NCI-H1436 treated with DMSO at 0.1 percent for 48 hours (cell line): ENCODE measurements at places on chromosomes 2 and 18.

GRCh38 chr2:217484046-217484445, 518.7 kb downstream of the TNS1 start:
- DNase-seq, result no peak

DNA sequence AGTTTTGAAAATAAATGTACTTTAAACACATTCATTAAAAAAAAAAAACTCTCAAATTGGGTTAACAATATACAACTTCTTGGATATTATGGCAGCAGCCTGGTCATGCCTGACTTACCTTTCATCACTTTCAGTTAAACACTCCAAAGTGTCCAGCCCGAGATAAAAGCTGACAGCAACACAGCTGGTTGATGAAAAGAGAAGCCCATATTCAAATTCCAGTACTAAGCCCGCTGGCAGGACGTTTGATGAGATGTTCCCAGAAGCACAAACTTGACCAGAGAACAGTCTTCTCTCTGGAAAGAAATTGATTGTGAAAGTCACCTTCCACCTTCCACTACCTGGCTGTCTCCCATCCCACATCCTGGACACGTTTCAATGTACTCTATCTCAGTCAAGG, 586.3 kb downstream of the TDRD15 start:
- no peak for DNase-seq

- DNase-seq, result no peak
Observed at GRCh38 chr2:77578354-77578753, 56.2 kb upstream of the LRRTM4 start.

GRCh38 chr2:86615596-86615995, 8.1 kb downstream of the RNF103 start:
- DNase-seq, result no peak

DNA sequence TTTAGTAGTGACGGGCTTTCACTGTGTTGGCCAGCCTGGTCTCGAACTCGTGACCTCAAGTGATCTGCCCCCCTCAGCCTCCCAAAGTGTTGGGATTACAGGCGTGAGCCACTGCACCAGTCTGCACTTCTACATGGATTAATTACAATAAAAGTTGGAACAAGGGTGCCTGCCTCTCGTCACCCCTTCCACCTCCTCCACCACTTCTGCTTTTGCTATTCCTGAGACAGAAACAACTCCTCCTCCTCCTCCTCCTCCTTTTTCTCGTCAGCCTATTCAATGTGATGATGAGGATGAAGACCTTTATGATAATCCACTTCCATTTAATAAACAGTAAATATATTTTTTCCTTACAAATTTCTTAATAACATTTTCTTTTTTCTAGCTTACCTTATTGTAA, 35.2 kb downstream of the SRBD1 start:
- DNase-seq, result no peak

DNA sequence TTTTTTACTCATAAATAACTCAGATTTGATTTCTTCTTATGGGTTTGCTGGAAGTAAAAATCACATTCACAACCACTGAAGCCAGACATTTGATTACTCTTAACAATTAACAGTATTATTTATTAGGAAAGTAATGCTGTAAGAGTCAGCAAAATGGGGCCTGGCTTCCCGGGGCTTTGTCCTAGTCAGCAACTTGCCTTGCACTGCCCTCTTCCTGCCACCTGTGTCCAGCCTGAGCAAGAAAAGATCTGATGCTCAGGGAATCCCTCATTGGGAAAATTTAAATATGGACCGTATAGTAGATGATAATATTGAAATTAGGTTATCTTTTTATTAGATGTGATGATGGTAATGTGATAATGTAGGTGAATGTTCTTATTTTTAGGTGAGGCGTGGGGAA, 30.8 kb upstream of the ACYP2 start:
- no peak for DNase-seq

DNA sequence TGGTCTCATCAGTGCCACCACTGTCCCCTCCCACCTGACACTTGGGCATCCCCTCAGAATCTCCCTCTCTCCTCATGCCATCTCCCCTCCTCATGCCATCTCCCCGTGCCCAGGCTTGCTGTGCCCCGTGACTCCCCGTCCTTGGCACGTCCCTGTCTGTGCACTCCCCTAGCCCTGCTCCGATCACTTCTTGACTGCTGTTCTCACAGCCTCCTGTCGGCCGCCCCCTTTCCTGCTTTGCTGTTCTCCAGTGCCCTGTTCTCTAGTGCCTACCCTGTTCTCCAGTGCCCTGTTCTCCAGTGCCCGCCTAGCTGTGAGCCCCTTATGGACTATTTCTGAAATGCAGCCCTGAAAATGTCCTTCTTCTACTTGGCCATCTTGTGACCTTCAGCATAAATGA, 253.8 kb downstream of the ALPK2 start:
- DNase-seq, result no peak

- DNase-seq, result no peak
Observed at GRCh38 chr2:160175169-160176134, 24.6 kb downstream of the ITGB6 start.

DNA sequence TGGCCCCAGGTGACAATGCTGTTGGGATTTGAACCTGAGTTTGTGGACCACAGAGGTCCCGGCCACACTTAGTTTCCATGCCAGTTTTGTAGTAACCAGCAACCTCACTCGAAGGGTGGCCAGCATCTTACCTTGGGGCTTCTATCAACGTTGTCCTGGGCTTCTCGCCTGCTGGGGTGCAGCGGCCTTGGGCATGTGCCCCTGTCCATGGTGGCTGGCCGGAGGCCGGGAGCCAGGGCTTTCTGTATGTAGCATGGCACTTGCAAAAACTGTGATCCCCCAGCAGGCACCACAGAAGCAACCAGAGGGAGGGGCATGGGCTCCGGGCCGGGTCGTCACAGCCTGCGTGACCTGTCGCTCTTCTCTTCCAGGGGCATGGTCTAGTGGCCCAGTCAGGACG, 51.7 kb downstream of the ODC1 start:
- DNase-seq, result no peak

DNA sequence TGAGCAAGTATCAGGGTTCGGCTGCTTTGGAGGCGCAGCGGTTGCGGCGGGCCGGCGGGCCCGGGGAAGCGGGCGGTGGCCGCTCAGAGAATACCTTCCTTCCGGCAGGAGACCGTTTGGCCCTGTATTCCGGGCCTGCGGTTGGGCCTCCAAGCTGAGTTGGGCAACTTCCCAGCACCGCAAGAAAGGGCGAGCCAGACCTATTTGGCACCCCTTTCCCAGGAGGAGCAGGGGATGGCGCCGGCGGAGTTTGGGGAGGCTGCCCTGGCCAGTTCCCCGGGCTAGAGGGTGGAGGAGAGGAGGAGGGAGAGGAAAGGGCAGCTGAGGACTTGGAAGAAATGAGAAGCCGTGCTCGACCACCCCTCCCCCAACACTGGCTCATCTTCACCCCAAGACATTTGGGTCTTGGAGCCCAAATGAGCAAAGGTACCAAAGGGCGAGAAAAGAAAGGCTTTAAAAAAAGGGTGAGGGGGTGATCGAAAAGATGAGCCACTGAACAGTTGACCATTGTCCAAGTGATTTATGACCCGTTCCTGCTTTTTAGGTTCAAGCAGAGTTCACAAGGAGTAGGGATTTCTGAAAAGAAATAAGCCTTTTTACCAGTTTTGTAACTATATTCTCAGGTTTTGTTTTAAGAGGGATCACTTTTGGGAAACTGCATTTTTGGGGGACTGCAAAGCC, 8.4 kb downstream of the HOXD3 start:
- DNase-seq, result no peak

DNA sequence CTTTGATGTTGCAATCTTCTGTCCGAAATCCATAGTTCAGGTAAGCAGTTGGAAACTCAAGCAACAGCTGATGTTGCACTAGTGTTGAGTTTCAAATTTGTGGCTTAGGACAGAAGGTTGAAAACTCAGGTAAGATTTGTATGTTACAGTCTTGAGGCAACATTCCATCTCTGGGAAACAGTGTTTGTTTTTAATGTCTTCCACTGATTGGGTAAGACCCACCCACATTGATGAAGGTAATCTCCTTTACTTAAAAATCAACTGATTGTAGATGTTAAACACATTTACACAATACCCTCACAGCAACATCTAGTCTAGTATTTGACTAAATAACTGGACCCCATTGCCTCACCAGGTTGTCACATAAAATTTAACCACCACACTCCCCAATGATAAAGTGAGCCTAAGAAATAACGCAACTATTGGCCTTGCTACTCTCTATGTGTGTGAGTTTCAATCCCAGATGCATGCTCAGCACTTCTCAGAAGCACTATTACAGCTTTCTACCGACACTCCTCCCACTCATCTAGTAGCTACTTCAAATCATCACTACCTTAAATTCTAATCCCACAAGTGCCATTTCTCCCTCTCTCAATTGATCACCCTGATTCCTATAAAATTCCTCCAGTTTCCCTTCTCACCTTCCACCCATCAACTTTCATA, 164.0 kb downstream of the MBD2 start:
- DNase-seq, result no peak

- DNase-seq, result no peak
Observed at GRCh38 chr2:9647884-9648283, 17.1 kb upstream of the YWHAQ start.

DNA sequence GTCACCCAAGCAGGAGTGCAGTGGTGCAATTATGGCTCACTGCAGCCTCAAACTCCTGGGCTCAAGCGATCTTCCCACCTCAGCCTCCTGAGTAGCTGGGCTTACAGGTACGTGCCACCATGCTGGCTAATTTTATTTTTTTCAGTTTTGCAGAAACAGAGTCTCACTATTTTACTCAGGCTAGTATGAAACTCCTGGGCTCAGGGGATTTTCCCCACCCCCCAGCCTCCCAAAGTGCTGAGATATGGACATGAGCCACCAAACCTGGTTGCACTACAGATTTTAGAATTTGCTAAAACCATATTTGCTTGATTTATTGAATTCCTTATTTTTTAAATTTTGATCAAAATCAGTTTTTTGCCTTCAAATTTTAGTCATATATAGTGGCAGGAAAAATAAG, 1553.4 kb downstream of the LRP1B start:
- DNase-seq, result no peak

DNA sequence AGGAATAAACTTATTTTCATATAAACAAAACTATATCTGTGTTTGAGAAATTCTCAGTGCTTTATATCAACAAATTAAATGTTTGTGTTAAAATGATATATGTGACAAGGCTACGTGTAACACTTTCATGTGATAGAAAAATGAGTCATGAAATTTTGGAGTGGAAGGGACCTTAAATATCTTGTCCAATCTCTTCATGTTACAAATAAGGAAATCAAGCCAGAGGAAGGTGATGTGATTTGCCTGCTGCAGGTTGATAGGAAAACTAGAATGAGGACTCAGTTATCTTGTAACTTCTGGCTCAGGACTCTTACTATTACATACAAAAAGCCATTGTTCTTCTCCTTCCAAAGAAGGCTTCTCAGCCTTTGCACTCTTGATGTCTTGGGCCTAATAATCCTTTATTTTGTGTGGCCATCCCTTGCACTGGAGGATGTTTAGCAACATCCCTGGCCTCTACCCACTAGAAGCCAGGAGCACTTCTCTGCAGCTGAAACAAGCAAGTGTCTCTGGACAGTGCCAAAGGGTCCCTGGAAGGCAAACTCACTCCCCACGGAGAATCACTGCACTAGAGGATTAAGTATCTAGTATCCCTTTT, 43.0 kb upstream of the NARS1 start:
- DNase-seq, result no peak

DNA sequence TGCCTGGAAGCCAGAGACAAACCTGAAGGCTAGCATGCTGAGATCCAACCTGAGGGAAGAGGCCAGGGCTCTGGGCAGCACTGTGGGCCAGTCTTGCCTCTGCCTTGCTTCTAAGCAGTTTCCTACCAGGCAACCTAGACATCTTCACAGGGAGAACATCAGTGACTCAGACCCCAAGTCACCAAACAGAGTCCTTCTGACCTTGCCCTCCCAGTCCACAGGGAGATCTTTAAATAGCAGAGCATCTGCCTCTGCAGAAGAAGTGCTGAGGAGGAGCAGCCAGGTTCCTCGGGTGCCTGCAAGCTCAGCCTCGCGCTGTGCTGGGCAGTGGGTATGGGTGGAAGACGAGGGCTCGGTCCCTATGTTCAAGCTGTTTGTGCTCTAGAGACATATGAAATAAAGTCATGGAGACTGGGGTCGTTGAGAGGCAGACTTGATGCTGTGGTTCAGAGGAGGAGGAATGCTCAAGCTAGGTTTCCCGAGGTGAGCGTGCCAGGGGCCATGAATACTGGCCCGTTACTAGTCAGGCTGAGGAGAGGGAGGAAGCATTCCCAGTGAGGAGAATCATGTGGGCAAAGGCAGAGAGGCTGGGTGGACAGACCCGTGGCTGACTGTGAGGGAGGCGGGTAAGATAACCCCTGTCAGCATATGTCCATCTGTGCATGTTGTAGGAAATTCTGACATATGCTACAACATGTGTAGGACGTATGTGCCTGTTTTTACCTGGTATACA, 66.5 kb downstream of the BOLA3 start:
- no peak for DNase-seq

- no peak for DNase-seq
Observed at GRCh38 chr2:173851141-173851641, 114.0 kb downstream of the SP3 start.

DNA sequence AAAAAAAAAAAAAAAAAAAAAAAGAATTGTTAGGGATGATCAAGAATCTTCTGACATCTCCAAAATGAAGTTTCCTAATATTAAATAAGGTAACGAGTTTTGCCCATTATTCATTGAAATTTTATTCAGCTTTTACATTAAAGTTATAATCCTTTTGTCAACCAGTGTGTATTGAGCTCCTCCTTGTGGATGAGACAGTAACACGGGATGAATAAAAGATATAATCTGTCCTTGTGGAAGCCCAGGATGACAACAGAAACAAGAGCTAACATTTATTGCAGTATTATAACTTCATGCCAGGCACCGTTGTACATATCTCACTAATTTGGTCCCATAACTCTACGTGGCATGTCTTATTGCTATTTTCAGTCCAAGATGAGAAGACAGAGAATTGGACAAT, 33.4 kb upstream of the SERPINB7 start:
- DNase-seq, result no peak

DNA sequence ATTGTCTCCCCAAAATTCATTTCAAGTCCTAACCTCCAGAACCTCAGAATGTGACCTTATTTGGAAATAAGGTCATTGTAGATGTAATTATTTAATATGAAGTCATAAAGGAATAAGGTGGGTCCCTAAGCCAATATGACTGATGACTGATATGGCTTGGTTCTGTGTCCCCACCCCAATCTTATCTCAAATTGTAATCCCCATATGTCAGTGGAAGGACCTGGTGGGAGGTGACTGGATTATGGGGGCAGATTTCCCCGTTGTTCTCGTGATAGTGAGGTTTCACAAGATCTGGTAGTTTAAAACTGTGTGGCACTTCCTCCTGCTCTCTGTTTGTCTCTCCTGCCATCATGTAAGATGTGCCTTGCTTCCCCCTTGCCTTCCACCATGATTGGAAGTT, 43.0 kb upstream of the BCL11A start:
- DNase-seq, result no peak

DNA sequence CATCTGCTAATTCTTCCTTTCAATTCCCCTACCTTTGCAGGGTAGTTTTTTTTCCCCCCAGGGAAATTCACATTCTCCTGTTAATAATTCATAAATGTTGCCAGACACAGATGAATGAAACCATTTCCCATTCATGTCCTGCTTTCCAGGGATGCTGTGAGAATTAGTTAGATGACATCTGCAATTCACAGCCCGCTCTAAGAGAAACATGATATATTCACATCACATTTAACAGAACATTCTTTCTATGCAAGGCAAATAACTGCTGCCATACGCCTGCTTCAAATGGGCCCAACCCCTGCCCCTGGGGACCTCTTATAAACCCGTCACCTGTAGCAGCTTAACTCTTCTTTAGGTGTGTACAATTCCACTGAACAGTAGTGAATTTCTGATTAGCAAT, 110.6 kb upstream of the CTAGE1 start:
- no peak for DNase-seq
